ENCODE measurements at places on chromosomes 12 and 14. TPM values are rescaled to one million over a fixed set of nuclear protein-coding genes. Genes with fewer than 3 reads are reported as not detected.

- peak; percentile 25 for DNase-seq
These were observed 5.5 kb downstream of the PRKCH start for GRCh38 chr14:61326847-61327246.

- DNase-seq, result peak; percentile 85
These were observed at the start of the genes FOXA1 and TTC6 for GRCh38 chr14:37594971-37595808. Gene FOXA1 (minus strand): TSS chr14:37595249. CDS start chr14:37594972, 277 bp downstream. Gene TTC6 (plus strand): TSS chr14:37595629. CDS start chr14:37622065, 26,436 bp downstream.

ZFHX2 gene
- 0.23 TPM for total RNA-seq

ZDHHC22 gene
- not detected for total RNA-seq

C12orf57 gene
- 216 TPM for total RNA-seq
